Large intestine (tissue), 12 donors: ENCODE measurements at places on chromosomes 2 and 18. TPM values are rescaled to one million over a fixed set of nuclear protein-coding genes. Genes with fewer than 3 reads are reported as not detected.

LRRTM1 gene
- 3.1 TPM for polyA plus RNA-seq

- no peak for DNase-seq
Observed at GRCh38 chr2:67323209-67323991, 73.7 kb upstream of the ETAA1 start.

- no peak for DNase-seq
Observed at GRCh38 chr2:234827096-234827860, 124.5 kb upstream of the SH3BP4 start.

DNA sequence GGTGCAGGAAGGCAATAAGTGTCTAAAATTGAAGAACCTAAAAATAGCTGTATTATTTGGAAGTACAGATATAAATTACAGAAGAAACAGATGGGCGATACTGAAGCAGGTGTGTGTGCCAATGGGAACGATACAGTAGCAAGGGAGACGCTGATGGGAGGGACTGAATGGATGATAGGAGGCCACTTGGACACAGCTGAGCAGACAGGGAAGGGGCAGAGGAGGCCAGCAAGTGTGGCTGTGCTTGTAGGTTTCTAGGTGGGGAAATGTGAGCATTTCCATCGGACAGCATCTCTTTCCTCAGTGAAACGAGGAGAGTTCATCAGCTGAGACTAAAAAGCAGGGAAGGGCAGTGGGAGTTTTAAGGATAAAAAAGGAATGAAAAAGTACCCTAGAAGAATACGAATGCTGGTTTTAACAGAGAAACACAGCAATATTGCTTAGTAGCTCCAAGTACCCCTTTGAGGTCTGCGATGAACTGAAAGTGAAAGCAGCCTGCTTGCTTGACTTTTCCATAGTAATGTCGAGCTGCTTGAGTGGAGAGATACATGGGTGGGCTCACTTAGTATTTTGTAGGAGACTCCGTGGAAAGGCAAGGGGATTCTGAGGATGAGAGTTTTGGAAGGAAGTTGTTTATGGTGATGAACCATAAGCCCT is 91.7 kb upstream of the EPC2 start:
- DNase-seq: peak; percentile 17

GRCh38 chr18:73038336-73038735 is 170.5 kb upstream of the NETO1 start:
- DNase-seq: no peak

GRCh38 chr2:71695235-71696120 is 242.1 kb downstream of the DYSF start:
- no peak for DNase-seq
